ENCODE measurements at places on chromosomes 13 and 19. TPM values are rescaled to one million over a fixed set of nuclear protein-coding genes. Genes with fewer than 3 reads are reported as not detected.
A peak's percentile ranks its signal among the peaks of the same experiment; 100 is the strongest.

GARIN5A gene
- 0.47 TPM for polyA plus RNA-seq

- DNase-seq, result no peak
Observed at GRCh38 chr19:14476673-14477401, 1.7 kb upstream of the PTGER1 start.

- no peak for DNase-seq
Observed at GRCh38 chr13:111458739-111459138, 138.3 kb downstream of the TEX29 start.

DNA sequence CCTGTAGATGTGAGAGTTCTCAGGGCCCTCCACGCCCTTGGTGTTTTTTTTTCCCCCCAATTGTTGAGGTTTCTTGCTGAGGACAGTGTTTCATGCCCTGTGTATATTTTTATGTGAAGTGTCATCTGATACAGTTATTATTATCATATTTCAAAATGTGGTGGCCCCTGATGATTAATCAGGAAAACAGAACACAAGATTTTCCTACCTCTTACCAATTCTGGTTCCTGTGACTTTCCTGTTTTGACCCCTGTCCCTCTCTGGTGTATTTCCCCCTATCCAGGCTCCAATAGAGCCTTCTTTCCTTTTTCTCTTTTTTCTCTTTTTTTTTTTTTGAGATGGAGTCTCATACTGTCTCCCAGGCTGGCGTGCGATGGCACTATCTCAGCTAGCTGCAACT is 642 bp downstream of the PSG8 start:
- no peak for DNase-seq

- DNase-seq, result no peak
Observed at GRCh38 chr19:4910594-4911281, 1.4 kb downstream of the UHRF1 start.

TLE2 gene
- 21.4 TPM for polyA plus RNA-seq

DNA sequence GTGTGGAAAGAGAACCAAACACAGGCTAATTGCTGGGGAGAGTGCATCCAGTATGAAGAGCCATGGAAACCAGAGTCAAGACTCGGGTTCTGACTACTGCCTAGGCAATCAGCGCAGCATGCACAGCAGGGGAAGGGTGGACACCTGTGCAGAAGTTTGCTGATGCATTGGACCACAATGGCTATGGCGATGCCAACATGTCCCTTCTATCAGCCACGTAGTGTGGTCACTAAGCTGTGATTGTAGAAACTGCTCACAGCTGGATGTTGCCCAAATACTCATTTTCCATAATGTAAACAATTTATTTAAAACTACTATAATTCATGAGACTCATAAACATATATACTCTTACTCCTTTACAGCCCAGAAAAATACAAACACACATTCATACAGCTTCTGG is 1718.2 kb downstream of the EFNB2 start:
- no peak for DNase-seq

LRRC25 gene
- polyA plus RNA-seq, result 3.2 TPM

DNA sequence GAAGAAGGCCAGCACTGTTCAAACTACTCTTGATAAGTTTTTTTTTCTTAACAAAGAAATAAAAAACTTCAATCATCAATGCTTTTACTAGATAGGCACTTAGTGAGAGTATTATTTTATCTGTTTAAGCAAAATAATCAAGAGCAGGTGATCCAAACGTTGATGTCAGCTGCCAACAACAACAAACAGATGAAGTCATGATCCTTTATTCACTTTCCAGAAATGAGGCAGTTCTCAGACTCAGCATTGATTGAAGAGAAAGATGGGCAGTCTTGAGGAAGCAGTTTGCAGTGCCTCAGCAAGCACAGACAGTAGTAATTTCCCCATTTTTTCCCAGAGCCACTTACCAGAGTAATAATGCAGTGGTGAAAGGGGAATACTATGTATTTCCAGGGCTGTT is 38.4 kb upstream of the CSNK1A1L start:
- no peak for DNase-seq

CYP4F8 gene
- polyA plus RNA-seq, result not detected

DNA sequence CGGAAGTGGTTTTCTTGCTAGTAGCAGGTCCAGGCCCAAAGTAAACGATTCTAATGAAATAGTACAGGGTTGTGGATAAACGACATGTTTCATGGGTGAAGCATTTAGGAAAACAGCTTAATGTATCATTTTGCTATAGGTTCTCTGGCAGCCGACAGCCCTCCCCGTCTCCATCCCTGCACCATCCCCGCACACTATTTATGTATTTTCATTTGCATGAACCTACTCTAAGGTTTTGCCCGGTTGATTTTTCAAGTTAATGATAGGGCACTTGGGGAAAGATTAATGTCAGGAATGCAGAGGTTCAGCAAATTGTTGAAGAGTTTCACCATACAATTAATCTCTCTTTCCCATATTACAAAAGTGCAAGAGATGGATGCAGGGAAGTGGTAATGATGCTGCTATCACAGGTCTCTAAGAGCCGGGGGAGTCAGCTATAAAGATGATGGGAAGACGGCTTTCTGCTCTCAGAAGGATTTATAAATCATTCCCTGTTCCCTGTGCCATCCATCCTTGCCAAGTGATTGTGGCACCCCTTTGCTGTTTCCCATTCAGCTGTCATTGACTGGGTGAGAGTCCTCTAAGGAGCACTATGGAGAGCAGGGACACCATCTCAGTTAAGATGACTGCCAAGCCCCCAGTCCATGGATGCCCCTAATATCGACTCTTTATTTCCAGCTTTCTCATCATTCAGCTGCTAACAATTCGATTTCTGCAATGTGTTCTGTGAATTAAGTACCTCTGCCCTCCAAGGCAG is 186.3 kb downstream of the IRS2 start:
- DNase-seq, result no peak

GRCh38 chr13:78934336-78934735 is 275.4 kb upstream of the OBI1 start:
- DNase-seq, result no peak

DNA sequence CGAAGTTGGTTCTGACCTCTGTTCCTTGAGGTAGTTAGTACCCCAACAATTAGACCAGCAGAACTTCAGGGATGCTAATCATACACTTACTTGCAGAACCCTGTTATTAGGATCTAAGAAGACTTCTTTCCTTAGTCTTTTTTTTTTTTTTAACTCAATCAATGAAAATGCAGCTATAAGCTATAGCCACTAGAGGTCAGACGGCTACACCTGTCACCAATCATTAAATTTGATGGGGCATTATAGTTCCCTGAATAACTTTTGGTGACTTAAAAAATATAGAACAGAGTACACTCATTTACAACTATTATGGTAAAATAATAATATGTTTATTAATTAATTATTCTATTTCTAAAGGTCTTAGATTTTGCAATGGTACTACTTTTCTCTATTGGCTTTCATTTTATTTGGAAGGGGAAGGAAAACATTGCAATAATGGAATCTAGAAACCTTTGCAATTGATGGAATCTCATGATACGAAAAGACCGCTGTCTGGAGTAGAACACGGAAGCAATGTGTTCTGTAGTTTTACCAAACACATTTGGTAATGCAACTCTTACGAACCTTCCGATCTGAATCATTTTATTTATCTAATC is 483.2 kb downstream of the DIAPH3 start:
- DNase-seq, result no peak

GRCh38 chr19:41872775-41873647 is 4.1 kb upstream of the CD79A start:
- peak; percentile 59 for DNase-seq

DNMT1 gene
- 60.2 TPM for polyA plus RNA-seq

DNA sequence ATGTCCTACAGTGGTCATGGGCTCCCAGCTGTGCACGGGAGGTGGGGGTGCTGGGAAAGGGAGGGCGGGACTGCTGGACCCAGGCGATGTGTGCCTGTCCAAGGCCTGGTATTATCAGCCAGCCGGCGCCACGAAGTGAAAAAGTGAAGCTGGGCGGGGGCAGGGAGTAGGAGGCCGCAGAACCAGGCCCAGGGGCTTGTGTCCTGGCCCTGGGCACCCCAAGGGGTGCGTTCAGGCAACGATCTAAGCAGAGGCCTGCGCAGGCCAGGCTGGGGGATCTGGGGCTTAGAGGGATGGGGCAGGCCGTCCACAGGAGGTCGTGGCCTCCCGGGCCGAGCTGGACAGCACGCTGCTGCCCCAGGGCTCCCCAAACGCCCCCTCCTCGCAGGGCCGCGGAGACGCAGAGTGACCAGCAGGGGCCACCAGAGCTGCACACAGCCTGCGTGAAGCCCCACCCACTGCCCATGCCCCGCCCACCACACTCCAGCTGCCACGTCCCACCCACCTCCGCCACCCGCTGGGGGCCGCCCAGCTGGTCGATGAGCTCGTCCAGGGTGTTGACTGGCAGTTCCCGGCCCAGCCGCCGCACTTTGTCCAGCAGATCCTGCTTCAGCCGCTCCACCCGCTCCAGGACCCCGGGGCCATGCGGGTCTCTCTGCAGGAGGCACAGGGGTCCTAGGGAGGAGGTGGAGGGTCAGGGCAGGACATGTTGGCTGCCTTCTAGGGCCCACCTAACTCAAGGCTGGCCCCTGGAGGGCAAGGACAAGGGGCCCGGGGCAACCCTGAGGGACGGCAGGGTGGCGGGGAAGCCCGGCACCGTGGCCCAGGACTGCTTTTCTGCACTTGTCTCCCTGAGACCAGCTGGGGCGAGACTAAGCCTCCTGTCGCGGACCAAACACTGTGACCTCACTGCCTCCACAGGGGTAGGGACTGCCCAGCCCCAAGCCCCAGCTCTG is 9.5 kb downstream of the GPX4 start:
- peak; percentile 98 for DNase-seq

RASAL3 gene
- polyA plus RNA-seq, result 0.63 TPM

- no peak for DNase-seq
Observed at GRCh38 chr13:113098162-113098732, 7.3 kb upstream of the F7 start.

DNA sequence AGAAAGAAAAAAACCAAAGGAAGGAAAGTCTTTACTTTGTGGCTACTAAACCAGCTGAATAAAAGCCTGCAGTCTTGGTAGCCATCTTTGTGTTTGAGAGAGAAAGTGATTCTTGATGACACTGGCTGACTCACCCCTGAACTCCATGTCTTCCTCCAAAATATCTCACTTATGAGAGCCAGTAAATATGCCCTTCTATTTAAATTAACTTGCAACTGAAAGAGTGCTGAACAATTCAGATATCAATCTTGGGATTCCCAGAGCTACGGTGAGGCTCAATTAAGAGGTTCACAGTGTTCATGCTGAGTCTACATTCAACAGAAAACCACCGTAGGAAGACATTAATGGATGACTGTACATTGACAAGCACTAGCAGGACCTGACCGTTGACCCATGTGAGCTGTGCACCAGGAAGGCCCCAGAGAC is 57.9 kb downstream of the KCTD12 start:
- DNase-seq, result no peak

GRCh38 chr13:110446575-110446890 is 115.0 kb downstream of the RAB20 start:
- no peak for DNase-seq

DNA sequence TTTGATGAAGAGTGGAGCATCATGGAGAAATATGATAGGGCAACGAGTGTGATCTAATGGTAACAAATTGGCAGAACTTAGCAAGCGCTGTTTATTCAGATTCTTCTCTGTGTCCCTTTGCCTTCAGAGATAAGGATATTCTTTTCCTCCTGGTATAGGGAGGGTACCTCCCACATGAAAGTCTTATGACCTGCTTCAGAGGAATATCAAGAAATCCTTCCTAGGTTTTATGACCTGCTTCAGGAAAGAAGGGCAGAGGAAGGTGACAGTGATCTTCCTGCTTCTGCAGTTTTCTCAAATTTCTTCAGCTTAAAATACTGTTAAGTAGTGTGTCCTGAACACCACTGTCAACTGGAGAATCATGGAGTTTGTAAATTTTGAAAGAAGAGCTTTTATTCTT is 144.3 kb downstream of the DNAJC15 start:
- DNase-seq, result no peak

DNA sequence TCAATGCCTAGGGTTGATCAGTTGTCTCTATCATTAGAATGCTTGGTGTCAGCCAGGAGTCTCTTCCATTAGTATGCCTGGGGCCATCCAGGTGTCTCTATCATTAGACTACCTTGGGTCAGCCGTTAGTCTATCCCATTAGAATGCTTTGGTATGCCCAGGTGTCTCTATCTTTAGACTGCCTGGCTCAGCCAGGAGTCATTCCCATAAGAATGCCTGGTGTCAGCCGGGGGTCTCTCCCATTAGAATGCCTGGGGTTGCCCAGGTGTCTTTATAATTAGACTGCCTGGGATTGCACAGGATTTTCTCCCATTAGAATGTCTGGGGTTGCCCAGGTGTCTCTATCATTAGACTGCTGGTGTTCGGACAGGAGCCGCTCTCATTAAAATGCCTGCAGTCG is 1442.9 kb downstream of the UQCRFS1 start:
- DNase-seq, result no peak

Measured in ovary (tissue), 10 donors.